ENCODE measurements at places on chromosomes 4 and X.

DNA sequence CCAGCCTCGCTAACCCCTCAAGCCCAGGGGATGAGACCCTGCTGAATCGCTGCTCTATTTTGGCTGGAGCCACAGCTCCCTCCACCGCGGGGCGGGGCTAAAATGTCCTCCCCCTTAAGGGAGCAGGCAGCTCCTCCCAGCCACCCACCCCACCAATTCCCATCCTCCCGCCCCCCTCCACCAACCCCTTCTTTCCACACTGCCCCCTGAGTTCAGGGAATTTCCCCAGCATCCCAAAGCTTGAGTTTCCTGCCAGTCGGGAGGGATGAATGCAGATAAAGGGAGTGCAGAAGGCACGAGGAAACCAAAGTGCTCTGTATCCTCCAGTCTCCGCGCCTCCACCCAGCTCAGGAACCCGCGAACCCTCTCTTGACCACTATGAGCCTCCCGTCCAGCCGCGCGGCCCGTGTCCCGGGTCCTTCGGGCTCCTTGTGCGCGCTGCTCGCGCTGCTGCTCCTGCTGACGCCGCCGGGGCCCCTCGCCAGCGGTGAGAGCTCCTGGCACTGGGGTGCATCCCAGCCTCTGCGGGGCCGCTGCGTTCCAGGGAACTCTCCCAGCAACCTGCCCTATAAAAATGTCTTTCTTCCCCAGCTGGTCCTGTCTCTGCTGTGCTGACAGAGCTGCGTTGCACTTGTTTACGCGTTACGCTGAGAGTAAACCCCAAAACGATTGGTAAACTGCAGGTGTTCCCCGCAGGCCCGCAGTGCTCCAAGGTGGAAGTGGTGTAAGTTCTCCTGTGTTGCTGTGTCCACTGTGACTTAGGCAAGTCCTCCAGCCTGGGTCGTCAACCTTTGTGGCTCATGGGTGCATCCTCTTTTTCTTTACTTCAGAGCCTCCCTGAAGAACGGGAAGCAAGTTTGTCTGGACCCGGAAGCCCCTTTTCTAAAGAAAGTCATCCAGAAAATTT is at the start of gene CXCL6:
CXCL6 (plus strand) TSS at position 306 of the 907 bp plus-strand sequence; CDS start at position 379, 73 bp downstream.
- peak; percentile 61 for DNase-seq

DNA sequence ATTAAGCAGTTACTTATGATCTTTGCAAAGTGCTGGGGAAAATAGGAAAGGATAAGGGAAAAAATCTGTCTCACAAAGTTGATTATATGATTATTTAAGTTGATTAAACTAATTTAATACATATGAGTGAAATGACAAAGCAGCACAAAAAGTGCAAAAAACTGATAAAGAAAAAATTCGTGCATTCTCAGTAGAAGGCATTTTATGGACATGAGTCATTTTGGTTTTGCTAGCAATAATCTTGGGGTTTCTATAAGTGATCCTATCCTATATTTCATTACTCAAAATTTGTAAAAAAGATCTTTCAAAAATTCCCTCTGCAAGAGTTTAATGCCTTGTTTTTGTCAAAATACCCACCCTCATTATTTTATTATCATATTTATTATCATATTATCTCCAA is 224.2 kb upstream of the ANXA10 start:
- DNase-seq, result no peak

DNA sequence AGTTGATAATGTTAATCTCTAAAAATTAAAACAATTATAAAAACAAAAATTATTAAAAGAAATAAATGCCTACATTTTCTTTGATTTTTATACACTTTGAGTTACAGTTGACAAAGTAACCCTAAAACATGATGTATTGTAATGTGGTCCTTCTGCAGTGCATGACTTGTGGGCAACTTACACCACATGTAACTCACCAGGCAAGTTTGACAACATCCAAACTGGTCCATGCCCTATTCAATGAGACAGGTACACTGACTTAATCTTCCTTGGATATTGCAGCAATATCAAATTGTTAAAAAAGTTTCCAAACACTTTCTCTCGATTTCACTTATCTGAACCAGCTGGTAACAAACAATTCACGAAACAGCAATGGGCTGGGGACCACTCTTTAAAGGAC is 81.5 kb downstream of the FTHL17 start:
- no peak for DNase-seq

DNA sequence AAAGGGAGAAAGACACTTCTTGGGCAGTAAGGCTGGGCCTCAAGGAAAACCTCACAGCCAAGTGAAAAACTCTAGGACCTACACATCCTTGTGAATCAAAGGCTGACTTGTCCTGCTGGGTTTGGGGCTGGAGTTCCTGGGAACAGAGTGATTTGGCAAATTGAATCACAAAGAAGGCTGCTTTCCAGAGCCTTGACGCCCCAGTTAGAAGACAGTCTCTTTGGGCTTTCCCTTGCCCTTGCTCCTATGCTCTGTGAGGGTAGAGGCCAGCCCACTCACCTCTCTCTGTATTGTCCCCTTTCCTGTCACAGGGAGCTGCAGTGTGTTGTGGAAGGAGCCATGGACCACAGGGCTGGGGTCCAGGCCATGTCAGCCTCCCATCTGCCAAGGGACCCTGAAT is 9.6 kb downstream of the AMER1 start:
- DNase-seq, result no peak

DNA sequence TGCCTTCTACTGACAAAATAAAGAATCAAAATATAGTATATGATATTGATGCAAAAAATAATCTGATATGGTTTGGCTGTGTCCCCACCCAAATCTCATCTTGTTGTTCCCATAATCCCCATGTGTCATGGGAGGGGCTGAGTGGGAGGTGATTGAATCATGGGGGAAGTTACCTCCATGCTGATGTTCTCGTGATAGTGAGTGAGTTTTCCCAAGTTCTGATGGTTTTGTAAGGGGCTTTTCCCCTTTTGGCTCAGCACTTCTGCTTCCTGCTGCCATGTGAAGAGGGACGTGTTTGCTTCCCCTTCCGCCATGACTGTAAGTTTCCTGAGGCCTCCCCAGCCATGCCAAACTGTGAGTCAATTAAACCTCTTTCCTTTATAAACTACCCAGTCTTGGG is 70.2 kb downstream of the TMEM165 start:
- no peak for DNase-seq

DNA sequence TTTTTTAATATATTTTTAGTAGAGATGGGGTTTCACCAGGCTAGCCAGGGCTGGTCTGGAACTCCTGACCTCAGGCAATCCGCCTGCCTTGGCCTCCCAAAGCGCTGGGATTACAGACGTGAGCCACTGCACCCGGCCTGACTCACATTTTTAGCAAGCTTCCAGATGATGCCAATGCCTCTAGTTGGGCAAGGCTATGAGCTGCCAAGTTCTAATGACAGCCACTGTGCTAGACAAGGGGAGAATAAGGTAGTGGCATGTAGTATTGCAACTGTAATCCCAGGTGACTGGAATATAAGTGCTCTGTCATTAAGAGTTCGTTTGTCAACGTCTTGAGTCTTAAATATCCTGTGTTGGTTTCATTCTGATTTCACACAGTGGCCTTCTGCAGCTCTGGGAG is 96.7 kb downstream of the SLIT2 start:
- DNase-seq, result no peak

DNA sequence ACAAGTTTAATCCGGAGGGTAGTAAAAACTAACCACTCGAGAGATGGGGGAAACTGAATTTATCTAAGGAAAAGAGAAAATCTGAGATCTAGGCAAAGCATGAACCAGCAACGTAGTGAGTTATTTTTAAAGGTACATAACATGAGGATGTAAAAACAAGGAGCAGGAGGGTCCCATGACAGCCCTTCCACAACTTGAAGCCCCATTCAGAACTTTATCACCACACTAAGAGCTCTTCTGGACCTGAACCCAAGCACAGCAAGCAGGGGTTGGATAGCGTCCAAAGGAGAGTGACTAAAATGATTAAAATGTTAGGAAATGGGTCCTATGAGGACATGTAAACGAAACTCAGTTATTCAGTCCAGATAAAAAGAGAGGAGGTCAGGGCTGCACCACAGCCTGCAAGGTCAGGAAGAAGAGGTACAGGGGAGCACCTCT is 16.2 kb downstream of the SH3RF1 start:
- no peak for DNase-seq
